ENCODE measurements at places on chromosomes 2 and 18.
A peak's percentile ranks its signal among the peaks of the same experiment; 100 is the strongest.

GRCh38 chr18:35176925-35177324 lies 63.9 kb upstream of the ZNF397 start:
- DNase-seq, result no peak

DNA sequence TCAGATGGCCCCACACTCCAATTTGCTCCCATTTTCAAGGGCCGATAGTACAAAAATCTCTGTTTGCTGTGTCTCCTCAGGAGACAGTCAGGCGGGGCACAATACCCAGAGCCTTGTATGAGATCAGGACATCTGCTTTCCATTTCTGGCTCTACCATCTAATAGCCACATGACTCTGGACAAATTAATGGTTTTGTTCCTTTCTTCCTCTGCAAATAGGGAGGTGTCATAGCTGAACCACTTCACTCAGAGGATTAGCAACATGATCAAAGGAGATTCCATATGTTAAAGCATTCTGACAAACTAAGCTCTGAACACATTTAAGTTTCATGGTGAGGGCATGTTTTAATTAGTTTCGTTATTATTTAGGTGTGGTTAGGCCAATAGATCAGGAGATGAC lies 602.1 kb upstream of the SYT4 start:
- DNase-seq, result no peak

GRCh38 chr2:236568068-236568921 lies 1.3 kb upstream of the ACKR3 start:
- peak; percentile 31 for DNase-seq

GRCh38 chr2:10035053-10035422 lies 8.3 kb upstream of the KLF11 start:
- no peak for DNase-seq

- DNase-seq, result peak; percentile 90
These were observed 47.5 kb downstream of the ZFP36L2 start for GRCh38 chr2:43178602-43179542.

GRCh38 chr18:31697351-31698298 lies 13.2 kb upstream of the B4GALT6 start:
- DNase-seq, result no peak

GRCh38 chr18:650428-650858 lies 7.0 kb upstream of the TYMS start:
- no peak for DNase-seq

GRCh38 chr2:136204971-136205370 lies 87.0 kb upstream of the CXCR4 start:
- no peak for DNase-seq

DNA sequence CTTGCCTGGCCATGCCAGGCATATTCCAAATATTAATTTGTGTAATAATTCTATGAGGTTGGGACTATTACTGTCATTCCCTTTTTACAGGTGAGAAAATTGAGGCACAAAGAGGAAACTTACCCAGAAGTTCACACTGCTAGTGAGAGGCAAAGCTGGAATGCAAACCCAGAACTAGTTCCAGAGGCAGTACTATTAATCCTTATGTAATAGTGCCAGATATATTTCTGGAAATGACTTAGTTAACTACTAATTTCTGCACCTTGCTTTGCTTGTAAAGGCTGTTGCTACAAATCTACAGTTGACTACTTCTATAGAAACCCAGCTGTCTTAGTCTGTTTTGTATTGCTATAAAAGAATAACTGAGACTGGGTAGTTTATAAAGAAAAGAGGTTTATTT lies 5.3 kb upstream of the CFLAR start:
- DNase-seq, result no peak

- DNase-seq, result no peak
These were observed 25.8 kb upstream of the SRD5A2 start for GRCh38 chr2:31606509-31606908.

DNA sequence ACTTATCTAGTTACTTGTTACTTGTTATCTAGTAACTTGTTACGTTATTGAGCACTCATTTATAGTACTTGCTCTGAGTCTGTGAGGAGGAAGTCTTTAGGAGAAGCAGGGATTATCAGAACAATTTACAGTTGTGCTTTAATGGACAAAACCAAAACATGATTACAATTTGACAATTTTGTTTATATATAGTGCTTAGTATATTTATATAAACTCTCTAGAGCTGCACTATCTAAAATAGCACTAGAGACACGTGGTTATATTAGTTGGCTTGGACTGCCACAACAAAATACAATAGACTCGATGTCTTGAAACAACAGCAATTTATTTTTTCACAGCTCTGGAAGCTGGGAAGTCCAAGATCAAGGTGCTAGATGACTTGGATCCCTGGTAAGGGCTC lies 78.4 kb downstream of the BMPR2 start:
- no peak for DNase-seq

DNA sequence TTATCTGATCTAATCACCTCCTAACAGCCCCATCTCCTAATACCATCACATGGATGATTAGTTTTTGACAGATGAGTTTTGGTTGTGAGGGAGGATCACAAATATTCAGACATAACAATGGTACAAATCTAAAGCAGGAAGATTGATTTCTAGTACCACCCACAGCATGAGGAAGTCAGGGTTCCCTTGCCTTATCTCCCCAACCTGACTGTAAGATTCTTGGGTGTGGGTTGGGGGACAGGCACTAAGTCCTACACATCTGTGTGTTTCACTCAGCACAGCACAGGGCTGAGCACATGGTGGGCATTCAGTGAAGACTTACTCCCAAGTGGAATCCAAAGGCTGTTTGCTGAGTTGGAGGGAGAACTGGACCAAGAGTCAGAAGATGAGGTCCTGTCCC lies 93.8 kb upstream of the CXCR4 start:
- DNase-seq, result no peak

DNA sequence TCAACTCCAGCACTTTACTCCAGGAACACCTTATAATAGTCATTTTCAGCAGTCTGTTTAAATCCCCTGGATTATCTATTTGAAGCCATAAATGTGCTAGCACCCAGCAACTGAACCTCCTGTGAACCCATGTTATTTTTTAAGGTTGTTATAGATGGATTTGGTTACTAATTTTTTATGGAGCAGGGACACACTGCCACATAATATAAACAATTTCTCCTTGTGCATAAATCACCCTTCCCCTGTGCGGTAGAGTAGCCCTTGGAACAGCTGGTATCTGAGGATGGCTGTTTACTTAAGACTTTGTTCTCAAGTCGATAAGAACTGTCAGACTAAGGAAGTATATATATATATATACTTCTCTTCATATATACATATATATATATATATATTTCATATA lies 367.4 kb downstream of the EPHA4 start:
- DNase-seq, result no peak

DNA sequence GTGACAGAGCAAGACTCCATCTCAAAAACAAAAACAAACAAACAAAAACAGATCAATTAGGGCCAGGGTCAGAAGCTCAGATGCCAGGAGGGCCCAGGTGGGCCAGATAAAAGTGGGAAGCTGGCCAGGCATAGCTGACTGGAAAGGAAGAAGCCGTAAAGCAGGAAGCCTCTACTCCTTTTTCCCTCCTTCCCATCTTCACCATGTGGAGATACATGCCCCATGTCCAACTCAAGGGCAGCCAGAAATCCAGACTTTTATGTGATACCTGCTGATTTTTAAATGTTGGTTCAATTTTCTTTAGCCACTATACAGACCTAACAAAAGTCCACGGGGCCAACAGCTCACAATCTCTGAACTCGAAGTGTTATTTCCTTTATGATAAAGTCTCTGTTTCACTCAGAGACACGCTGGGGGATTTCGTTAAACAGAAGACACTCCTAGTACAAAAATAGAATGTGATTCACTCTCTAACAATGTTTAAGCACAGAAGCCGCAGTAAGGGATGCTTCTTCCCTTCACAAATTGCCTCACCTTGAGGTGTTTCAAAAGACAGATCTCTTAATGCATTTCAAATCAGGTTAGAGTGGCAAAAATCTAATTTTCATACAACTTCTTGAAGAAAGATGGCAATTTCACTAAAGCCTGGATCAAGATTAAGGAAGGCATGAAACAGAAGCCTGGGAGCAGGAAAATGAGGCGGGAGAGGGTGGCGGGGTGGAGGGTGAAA lies 14.0 kb downstream of the TMEM247 start:
- no peak for DNase-seq

GRCh38 chr2:101150306-101151145 lies 656 bp downstream of the TBC1D8 start:
- DNase-seq, result peak; percentile 32

DNA sequence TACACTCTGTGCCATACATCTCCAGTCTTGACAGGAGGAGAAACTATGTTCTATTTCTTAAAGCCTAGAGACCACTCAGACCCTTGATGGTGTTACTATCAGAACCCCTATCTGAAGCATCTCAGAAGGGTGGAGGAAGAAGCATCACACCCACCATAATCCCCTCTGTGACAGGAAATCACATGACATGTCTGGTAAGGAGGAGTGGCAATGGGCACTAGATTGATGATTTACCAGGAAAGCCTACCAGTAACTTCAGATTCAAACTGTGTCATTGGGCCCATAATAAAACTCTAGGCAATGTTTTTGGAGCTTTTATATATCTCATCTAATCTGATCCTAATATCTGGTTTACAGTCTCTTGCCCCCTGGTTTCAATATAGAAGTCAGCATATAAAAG lies 37.1 kb upstream of the C2orf66 start:
- no peak for DNase-seq

DNA sequence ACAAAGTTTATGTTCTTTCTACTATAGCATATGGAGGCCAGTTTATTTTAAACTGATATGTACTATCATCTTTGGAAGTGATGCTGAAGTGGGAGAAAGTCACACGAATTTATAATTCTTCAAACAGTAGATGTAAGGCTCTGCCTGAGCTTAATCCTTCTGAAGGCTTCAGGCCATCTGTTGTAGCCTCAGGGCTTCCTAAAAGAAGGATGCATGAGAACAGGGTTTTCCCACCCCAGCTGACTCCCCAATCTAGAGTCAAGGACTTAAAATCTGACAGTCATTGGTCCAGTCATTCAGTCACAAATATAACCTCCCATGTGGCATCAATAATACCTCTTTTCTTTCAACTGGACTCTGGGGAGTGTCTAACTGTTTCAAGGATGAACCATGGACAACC lies 330.5 kb downstream of the KCNS3 start:
- DNase-seq, result no peak

DNA sequence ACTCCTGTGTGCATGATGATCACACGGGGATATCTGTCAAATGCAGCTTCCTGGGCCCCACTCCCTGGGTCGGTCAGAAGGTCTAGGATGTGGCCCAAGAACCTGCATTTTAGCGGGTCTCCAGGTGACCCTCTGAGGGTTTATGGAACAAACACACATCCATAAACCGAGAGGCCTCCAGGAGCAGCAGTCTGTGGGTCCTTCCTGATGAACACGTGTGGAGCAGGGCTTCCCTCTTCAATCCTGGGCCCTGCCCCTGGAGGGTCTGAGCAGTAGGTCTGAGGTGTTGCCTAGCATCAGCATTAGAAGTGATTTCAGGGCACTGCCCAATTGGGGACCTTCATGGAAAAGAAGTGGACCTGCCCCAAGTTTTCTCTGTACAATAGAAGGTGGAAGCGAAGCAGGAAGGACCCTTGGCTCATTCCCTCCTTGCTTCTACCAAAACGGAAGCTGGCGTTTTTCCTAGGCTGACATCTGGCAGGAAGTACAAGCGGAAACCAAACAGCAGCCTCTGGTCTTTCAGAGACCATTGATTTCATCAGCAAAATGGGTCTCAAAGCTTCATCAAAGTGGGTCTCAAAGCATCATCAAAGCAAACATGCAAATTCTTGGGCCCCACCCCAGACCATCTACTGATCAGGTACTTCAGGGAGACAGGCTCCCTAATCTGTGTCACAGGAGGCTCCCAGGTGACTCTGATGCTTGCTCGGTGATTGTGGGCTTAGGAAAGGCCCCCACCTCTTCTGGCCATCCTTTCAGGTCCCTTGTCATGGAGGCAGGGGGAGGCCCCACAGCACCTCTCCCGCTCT lies 30.7 kb downstream of the INO80C start:
- DNase-seq, result no peak

DNA sequence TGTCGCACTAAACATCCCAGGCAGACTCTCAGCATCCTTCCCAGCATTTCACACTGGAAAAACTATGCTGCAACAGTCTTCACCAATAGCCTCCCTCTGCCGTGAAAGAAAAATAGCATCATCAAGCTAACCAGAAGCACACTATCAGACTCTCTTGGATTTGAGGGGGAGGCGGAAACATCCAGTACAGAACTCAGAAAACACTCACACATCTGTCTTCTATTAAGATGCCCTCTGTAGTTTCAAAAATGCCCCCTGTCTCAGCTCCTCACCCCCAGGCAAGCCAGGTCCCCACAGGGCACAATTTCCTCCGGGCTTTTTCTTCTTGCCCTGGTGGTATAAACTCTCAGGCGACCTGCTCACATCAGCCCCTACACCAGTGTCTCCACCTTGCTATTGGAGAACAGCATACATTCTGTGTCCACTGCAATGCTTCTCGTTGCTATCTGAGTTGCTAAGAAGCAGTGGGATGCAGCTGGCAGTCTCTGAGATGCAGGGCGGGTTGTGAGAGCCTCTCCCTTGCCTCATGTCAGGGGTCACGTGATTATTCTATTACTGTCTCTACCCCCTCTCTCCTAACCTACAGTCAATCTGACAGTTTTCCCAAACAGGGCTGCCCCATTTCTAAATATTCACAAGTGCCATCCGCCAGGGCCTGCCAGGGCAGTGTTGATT lies 189.9 kb downstream of the INO80D start:
- no peak for DNase-seq

- no peak for DNase-seq
These were observed 860.0 kb downstream of the CPS1 start for GRCh38 chr2:211416373-211416772.

GRCh38 chr2:83234246-83234645 lies 1224.8 kb downstream of the SUCLG1 start:
- DNase-seq, result no peak

- peak; percentile 72 for DNase-seq
These were observed 2.0 kb downstream of the SP9 start for GRCh38 chr2:174336501-174337336.

DNA sequence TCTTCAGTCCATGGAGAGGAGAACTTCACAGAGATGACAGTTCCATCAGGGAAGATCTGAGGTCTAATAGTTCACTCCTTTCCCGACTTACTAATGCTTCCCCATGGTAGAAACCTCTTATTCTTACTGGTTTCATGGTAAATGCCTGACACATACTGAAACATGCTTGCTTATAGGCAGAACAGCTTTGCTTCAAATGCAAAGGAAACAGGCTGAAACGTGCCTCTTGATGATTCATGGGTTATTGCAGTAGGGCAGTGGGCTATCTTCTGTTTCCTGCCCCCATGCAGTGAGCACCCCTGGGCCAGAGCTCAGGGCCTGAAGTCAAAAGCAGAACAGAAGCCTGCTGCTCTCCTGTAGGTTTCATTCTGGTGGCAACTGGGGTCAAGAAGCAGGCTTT lies 223.5 kb downstream of the RDH14 start:
- DNase-seq, result no peak

- DNase-seq, result peak; percentile 57
These were observed 50.7 kb upstream of the PAIP2B start for GRCh38 chr2:71277536-71278103.

- DNase-seq, result no peak
These were observed 978.3 kb downstream of the BCL11A start for GRCh38 chr2:59575191-59575590.

- peak; percentile 81 for DNase-seq
These were observed 20.8 kb downstream of the CRIM1 start for GRCh38 chr2:36376319-36376765.

GRCh38 chr2:238487134-238487533 lies 60.4 kb downstream of the ASB1 start:
- no peak for DNase-seq

- no peak for DNase-seq
These were observed 566.6 kb upstream of the DSEL start for GRCh38 chr18:68083131-68083530.

Data from Daoy (cell line).